ENCODE measurements at places on chromosomes 4 and X.

DNA sequence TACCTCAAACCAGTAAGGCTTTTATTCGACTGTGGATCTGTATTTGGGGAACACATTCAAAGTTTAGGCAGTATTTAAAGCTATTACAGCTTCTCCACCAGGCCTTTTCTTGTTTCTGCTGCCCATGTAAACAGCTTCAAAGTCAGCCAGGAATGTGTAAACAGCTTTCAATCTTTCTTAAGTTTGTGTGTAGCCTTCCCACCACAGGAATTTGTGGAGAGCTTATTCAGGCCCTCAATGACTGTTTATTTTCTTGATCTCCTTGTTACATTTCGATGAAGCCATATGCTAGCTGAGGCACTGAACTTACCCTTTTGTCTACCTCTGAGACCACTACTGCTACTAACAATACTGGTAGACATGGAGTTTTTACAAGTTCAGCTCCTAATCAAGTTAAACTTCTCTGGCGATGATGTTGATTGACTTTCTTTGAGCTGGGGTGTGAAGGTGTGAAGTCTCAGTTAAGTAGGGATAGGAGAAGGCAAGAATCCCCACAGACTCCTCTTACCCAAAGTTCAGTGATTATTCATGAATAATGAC, 72.6 kb downstream of the NWD2 start:
- no peak for DNase-seq

DNA sequence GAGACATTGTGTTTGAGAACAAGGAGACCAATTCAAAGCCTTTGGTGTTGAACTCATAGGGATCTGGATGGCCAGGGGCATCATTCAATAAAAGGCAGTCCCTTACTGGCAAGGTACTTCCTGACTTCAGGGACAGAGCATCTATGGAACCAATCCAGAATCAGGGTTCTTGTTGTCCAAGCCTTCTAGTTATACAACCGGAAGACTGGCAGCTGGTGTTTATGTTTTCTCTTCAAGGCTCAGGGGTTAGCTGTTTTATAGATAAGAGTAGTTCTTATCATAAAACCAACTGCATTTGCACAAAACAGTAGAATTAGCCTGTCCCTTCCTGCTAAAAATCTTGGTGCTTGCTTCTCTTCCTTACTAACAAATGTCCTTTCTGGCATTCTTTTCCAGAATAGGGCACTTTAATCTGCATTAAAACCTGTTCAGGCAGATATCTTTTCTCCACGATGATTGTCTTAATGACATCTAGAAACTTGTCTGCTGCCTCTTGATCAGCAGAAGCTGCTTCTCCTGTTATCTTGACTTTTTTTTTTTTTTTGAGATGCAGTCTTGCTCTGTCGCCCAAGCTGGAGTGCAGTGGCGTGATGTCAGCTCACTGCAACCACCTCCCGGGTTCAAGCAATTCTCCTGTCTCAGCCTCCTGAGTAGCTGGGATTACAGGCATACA, 38.4 kb upstream of the ARHGEF6 start:
- no peak for DNase-seq

GRCh38 chr4:76601791-76602190, 166.8 kb downstream of the SHROOM3 start:
- DNase-seq: no peak

- no peak for DNase-seq
Observed at GRCh38 chr4:164087733-164088132, 593.2 kb downstream of the TMA16 start.

- no peak for DNase-seq
Observed at GRCh38 chr4:84952004-84952403, 14.5 kb downstream of the WDFY3 start.

- no peak for DNase-seq
Observed at GRCh38 chr4:140031706-140032105, 122.3 kb downstream of the MAML3 start.

- peak; percentile 47 for DNase-seq
Observed at GRCh38 chrX:55488593-55489313, 895 bp downstream of the USP51 start.

- DNase-seq: no peak
Observed at GRCh38 chr4:113764720-113765264, 3.3 kb upstream of the CAMK2D start.

DNA sequence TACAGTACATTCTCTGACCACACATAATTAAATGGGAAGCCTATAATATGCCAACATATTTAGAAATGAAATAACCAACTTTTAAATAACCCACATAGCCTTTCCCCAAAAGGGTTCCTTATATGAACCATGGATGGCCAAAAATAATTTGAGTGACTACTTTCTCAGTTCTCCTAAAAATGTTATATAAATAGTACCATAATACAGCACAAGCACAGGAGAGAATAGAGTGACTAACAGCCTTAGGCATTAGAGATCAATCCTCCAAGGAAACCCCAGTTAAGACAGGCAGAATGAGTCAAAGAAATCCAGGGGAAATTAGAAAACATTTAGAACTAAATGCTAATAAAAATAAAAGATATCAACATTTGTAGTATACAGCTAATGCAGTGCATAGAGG, 50.2 kb downstream of the ANKRD17 start:
- DNase-seq: no peak

DNA sequence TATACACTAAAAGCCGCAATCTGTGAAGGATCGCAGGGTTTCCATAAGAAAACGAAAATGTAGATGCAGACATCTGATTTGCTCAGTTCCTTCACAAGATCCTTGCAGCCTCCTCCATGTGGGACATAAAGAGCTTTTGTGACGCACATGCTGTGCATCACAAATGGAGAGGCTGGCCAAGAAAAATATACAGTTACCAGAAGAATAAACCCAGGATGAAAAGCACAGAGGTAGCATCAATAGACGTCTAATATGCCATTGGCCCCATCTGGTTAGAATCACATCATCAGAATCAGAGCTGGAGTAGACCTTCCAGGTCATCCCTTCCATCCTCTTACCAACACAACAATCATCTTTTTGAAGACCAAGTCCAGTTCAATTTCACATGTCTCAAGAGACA, 517.4 kb downstream of the RAB28 start:
- no peak for DNase-seq

GRCh38 chr4:26171941-26172340, 148.9 kb upstream of the RBPJ start:
- no peak for DNase-seq

GRCh38 chr4:113398441-113399143, 349.1 kb downstream of the ANK2 start:
- DNase-seq: no peak

DNA sequence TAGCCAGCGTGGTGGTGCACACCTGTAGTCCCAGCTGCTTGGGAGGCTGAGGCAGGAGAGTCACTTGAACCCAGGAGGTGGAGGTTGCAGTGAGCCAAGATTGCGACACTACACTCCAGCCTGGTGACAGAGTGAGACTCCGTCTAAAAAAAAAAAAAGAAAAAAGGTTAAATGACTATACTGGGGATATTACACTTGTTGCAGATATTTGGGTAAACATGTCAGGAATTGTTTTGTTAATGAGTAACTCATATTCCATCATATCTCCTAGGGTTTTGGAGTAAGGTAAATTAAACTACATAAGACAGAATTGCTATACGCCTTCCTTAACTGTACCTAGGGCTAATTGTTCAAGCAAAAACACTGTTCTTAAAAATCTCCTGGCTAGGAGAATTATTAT, 291.4 kb upstream of the IGFBP7 start:
- no peak for DNase-seq

DNA sequence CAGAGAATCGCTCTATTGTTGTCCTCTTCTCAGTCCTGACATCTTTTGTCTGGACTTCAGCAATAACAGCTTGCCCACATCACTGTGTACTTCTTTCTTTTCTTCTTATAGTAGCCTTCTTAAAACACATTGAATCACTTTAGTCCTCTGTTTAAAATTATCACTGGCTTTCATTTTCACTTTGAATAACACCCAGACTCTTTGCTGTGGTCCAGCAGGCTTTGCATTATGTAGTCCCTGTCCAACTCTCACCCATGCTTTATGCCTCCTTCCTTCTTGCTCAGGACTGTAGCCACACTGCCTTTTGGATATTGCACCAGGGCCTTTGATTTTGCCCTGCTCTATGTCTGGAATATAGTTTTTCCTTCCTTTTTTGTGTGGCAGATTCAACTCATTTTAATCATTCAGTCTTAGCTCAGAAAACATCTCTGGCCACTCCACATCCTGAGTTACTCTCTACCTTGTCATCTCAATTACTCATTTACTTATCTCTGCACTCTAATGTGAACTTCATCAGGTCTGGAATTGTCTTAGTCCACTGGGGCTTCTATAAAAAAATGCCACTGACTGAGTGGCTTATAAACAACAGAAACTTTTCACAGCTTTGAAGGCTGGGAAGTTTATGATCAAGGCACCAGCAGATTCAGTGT, 168.2 kb downstream of the C4orf33 start:
- DNase-seq: no peak

DNA sequence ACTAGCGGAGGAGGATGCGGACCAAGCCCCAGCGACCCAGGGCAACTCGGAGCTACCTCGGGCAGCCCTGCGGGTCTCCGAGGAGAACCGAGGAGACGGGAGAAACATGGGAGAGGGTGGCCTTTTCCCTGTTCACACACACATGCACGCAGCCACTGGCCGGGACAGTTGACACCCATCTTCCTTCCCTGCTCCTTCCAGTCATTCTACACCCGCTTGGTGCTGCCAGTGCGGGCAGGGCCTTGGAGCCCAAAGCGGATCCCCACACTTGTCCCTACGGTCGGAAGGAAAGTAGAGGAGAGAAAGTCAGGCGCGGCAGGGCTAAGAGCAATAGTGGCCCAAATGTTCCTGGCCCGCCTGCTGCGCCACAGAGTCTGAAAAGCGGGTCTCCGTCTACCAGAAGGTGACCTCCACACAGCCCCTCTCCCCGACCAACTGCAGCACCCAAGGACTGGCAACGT, 1.1 kb upstream of the PPP3CA start:
- DNase-seq: no peak

DNA sequence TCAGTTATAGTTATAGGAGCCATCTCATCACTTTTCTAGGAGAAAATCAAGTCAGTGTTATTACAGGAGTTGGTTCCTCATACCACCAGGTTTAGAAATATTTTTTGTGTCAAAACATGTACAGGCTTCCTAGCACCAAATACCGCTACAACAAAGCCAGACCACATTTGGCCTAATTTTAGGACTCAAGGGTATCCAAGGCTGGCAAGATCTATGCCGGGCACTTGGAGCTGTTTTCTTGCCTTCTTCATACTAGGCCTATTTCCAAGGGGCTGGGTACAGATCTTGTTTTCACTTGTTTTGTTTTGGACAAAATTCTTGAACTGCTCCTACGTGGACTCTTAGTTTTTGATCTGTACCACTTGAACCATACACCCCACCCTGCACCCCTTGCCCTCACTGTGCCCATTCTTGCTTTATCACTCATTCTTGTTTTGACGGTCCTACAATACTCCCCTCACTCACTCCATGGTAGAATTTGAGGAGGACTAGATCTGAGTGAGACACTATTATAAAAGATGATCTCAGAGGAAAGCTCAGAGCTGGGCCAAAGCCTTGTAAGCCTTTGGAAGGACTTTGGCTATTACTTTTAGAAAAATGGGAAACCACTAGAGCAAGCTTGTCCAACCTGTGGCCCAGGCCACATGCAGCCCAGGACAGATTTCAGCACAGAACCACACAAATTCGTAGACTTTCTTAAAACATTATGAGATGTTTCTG, 17.7 kb upstream of the TMEM144 start:
- DNase-seq: no peak

DNA sequence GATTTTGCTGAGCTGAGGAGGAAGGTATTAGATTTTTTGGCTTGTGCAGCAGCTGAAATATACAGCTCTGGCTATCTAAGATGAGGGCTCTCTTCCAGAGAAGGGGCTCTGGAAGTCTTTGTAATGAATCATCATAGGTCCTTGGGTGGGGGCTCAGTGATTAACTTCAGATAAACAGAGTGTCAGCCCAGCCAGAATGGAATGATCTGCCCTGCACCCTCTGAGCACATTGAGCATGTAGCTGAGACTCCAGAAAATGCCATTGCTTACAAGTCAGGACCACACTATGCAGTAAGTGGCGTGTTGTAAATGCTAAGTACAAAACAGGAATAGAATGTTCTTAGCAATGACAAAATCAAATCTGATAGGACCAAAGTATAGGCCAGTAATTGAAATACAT, 836.0 kb downstream of the PDHA2 start:
- DNase-seq: no peak

DNA sequence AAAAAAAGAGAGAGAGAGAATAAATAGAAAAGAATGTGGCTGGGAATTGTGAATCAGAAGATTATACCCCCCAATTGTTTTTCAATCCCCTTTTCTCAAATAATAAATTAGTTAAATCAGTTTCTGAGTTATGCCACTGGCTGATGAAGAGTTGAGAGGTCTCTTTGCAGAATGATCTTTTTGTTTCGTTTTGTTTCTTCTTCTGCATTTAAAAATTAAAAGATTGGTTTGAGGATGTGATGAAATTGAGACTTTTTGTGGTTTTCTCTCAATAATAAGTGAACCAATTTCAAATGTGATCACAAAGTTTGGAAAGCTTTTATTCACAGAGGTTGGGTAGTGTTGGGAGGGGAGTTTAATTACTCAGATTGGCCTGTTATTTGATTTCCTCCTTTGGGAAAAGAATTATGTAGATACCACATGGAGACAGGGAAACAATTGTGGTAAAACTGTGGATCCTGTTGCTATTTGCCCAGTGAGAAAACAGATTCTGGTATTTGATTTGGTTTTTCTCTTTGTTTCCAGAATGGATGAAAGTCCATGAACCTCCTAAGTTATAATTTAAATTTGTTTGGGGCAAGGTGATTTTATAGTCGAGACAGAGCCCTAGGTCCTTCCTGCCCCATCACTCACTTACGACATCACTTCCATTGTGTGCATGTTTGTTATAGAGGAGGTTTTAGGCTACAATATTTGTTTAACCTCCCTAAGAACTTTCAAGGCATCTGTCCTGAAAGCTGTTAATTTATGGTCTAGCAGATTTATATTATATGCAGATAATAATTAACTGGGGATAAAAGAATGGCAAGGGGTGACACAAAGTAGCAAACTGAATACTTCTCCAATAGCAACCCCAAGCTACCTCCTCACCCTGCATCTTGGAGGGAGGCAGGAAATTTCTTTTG, 92.0 kb upstream of the BMPR1B start:
- DNase-seq: no peak

- no peak for DNase-seq
Observed at GRCh38 chrX:152817078-152817764, 13.3 kb downstream of the CETN2 start.

DNA sequence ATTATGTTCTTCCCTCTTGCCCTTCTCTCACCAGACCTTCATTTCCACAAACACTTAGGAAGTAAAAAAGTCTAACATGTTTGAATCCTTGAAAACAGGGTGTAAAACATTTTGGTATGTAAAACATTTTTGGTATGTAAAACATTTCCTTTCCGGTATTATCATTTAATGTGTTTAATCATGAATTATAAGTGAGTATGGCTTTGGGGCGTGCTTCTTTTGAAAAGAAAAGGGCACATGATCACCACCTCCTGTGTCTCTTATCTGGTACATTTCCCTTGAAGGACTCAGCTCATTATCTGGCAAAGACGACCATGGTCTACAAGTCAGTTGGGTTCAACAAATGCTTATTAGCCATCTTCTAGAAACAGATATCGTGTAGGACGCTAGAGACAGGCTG, 283.6 kb downstream of the FRMPD4 start:
- DNase-seq: no peak

GRCh38 chr4:138897811-138898226, 117.8 kb upstream of the NOCT start:
- no peak for DNase-seq

Data from stimulated activated CD4-positive, alpha-beta T cell treated with anti-CD3 and anti-CD28 coated beads, Interleukin-4, amount 100 ng/mL, for 4 hours (primary cell).